ENCODE measurements at places on chromosomes 2 and 18. TPM values are rescaled to one million over a fixed set of nuclear protein-coding genes. Genes with fewer than 3 reads are reported as not detected.

DNA sequence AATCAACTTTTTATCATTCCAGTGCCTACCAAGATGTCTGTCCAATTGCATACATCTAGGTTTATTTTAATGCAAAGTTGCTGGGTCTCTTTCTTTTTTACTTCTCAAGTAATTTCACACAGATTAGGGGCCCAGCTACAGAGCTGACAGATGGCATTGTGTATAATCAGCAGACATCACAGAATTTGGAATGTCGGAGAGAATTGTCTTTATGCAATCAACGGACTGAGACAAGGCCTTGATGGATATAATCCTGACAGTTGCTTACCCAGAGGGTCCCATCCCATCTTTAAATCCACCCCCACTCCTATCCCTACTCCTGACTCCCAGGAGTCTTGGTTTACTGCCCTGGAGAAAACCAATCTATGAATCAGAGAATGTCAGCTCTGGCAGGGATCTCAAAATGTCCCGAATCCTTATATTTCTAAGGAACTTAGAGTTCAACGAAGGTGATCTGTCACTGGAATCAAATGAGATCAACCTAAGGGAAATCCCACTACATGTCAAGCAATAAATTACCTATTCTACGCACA lies 142.0 kb downstream of the LRATD1 start:
- DNase-seq = no peak

GRCh38 chr2:232293191-232293590 lies 85.4 kb upstream of the ALPP start:
- DNase-seq = no peak

DNA sequence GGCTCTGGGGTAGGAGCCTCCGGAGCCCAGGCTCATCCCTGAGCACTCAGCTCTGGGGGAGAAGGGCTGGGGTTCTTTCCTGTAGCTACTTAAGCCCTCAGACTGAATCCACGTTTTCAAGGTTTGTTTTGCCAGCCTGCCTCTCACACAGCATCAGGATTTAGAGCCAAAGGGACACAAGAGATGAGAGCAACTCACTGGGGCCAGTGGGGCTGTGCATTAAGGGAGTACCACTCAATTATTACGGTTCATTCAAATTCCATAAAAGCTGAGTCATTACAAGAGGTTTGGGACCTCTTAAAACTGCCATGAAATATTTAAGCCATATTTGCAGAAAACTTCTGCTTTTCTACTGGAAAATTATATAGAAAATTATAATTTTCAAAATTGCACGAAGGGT lies 17.1 kb upstream of the SNED1 start:
- no peak for DNase-seq

- DNase-seq = no peak
Observed at GRCh38 chr2:231228974-231229529, 30.6 kb downstream of the ARMC9 start.

ICOS gene
- polyA plus RNA-seq = 33.0 TPM

DNA sequence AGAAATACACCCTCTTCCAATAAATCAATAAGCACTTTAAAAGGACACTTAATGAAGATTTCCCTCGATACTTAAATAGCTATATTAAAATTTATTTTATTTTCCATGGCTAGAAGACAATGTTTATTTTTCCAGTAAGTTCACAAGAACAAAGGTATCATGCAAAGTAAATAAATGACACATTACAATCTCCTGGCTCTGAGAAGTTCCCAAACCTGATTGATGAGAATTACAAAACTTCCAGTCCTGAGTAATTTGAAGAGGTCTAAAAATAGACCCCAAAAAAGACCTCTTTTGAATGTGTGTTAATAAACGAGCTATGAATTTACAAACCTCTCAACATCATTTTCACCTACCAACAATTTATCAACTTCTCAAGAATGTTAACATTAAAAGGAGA lies 1.5 kb upstream of the PEX13 start:
- DNase-seq = no peak

- DNase-seq = no peak
Observed at GRCh38 chr2:221372159-221372884, 199.8 kb downstream of the EPHA4 start.

DNA sequence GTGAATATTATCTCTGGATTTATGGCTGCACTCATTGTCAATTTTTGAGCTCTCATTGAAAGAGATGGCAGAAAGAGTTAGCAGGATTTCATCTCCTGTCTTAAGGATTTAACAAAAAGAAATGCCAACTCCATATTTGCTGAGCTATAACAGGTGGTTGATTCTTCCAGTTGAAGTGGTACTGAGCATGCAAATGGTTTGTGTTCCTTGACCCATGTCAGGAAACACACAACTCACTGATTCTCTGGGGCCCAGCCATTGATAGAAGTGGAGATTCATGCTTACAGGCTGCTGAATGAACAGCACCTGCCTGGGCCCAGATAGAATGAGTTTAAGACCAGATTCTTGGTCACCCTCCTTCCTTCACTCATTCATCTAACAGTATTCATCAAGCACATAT lies 128.8 kb downstream of the CERS6 start:
- no peak for DNase-seq

DNA sequence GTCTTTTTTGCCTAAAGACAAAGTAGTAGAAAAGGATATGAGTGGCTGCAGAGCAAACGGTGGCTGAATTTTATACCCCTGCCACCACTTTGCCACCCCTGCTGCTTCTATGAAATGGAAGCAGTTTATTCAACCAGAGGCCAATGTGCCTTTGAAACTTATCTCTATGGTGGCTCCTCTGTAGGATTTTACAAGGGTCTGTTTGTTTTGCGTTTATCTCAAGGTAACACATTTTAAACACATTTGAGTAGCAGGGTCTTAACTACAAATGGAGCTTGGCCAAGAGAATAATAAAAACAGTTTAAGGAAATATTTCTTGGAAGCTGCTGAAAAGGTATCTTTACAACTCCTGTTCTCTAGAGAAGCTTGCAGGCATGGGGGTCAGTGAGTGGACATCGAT lies 6.1 kb downstream of the ALLC start:
- DNase-seq = no peak

DNA sequence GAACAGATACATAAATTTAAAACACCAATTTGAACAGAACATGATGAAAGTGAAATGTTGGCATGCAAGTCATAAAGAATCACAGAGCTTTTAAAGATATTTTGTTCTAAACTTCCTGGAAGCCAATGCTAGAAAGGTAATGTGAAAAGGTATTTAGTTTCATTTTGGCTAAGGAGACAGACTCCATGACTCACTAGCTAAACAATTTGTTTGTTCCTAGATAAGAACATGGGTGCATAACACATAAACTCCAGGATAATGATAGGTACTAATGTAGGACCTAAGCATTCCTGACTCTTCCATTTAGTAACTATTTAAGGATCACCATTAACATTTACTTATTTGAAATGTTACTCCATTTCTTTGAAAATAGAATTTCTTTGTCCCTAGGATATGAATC lies 292.5 kb upstream of the CNTNAP5 start:
- DNase-seq = no peak

- no peak for DNase-seq
Observed at GRCh38 chr2:216880509-216881184, 20.8 kb upstream of the TNP1 start.

SPATA3 gene
- not detected for polyA plus RNA-seq

DNA sequence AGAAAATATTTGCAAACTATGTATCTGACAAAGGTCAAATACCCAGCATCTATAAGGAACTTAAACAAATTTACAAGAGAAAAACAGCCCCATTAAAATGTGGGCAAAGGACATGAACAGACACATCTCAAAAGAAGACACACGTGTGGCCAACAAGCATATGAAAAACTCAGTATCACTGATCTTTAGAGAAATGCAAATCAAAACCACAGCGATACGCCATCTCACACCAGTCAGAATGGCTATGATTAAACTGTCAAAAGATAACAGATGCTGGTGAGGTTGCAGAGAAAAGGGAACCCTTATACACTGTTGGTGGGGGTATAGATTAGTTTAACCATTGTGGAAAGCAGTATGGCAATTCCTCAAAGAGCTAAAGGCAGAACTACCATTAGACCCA lies 64.3 kb upstream of the RBMS1 start:
- no peak for DNase-seq

GRCh38 chr2:149167941-149168340 lies 129.4 kb downstream of the LYPD6B start:
- DNase-seq = no peak

G6PC2 gene
- polyA plus RNA-seq = not detected

DNA sequence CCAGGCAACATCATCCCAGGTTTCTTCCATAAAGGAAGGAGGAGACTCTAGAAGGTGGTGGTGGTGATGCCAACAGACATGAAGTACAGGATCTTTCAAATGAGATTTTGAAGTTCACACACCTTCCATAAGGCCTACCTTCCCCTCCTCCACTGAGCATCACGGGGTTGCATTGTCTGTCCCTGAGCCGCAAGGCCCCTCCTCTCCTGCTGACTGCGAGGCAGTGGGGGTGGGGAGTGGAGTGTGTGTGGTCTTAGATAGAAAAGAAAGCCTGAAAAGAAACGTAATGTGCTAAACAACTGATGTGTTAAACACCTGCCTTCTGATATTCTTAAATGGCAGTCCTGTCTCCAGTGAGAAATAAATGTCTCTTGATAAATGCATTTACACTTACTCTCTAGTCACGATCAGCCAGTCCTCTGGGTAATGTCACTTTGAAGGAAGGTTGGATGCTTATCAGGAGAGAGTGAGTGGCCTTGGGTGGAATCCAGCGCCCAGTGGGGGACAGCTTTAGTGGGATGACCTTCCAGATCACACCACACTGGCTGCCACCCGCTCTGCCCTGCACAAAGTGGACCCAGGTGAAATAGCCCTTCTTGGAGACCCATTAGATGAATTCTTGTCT lies 5.5 kb upstream of the SCYGR5 start:
- DNase-seq = no peak

- no peak for DNase-seq
Observed at GRCh38 chr2:196278491-196278911, 107.1 kb upstream of the STK17B start.

- DNase-seq = no peak
Observed at GRCh38 chr18:57084331-57085271, 62.3 kb upstream of the BOD1L2 start.

- no peak for DNase-seq
Observed at GRCh38 chr2:60516383-60516811, 37.1 kb downstream of the BCL11A start.

GRCh38 chr2:3440477-3440876 lies 61.0 kb downstream of the TRAPPC12 start:
- DNase-seq = no peak

NPAS2 gene
- not detected for polyA plus RNA-seq

- no peak for DNase-seq
Observed at GRCh38 chr2:18626958-18627650, 37.7 kb upstream of the NT5C1B start.

CYTIP gene
- 173 TPM for polyA plus RNA-seq

All from CD4-positive, CD25-positive, alpha-beta regulatory T cell (primary cell).